ENCODE measurements at places on chromosomes 5 and 9.
A peak's percentile ranks its signal among the peaks of the same experiment; 100 is the strongest.

GRCh38 chr9:89801742-89802670, 197.2 kb downstream of the GADD45G start:
- no peak for DNase-seq

- DNase-seq: no peak
These were observed 245.8 kb upstream of the MAP3K1 start for GRCh38 chr5:56569566-56569965.

GRCh38 chr5:16866795-16867576, 69.1 kb downstream of the MYO10 start:
- no peak for DNase-seq

DNA sequence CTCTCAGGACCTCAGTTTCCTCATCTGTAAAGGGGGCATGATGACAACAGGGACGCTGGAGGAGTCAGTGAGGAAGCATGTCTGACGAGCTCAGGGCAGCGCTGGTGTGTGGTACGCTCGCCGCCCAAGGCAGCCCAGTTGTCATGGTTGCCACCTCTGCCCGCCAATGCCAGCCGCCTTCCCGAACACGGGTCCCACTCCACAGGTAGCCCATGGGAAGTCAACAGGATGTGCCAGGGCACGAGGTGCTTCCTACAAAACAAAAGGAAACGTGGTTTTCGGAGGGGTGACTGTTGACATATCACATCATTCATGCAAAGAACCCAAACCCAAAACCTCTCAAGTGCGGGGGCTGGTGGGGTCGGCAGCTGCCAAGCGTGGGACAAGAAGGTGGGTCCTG, 58.1 kb downstream of the NEK6 start:
- DNase-seq: no peak

GRCh38 chr5:144247131-144247530, 76.5 kb downstream of the KCTD16 start:
- DNase-seq: no peak

DNA sequence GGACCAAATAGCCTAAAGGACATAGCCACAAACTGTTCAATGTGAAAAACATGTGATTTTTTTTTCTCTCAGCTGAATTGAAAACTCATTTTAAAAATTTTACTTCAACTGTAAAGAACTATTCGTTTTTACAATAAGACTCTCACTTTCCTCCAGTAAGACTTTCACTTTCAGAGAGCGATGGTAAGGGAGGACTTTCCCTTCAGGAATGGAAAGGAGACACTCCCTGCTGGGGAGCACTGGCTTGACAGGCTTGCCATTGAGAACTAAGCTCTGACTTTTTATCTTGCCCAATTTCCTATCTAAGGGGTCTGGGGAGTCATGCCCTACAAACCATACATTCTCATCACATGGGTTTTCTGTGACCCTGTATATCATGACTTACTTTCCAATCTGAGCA, 186.7 kb downstream of the CFAP90 start:
- DNase-seq: no peak

GRCh38 chr5:54450542-54450941, 5.0 kb upstream of the HSPB3 start:
- DNase-seq: no peak

DNA sequence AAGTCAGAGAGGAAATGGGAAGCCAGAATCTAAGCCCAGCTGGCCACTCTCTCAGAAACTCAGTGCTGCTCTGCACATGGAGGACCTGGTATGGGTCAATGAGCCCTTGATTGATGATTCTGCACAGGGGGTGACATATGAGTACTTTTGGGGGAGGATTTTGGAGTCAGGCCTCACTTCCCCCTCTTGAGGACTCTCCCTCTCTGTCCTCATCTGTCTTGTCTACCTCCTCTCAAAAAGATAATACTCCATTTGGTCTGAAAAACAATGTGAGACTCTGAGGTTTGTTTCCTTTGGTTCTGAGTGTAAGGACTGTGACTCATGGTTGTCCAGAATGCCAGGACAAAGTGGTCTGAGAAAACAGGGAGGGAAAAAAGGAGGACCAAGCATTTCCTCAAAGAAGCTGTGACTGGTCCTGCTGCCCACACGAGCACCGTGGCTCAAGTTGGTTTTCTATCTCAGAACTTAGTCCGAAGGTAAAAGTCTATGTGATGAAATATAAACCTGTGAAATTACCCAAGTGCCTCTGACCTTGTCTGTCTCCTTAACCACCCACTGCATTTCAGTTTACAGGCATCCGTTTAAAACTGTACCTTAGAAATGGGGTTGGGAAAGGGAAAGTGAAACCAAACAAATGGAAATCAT, 11.1 kb downstream of the TTC39B start:
- no peak for DNase-seq

- peak; percentile 35 for DNase-seq
These were observed 734 bp downstream of the KIF27 start for GRCh38 chr9:83920469-83920926.
